ENCODE measurements at places on chromosomes 11 and 22.
A peak's percentile ranks its signal among the peaks of the same experiment; 100 is the strongest.

- no peak for DNase-seq
Measured at GRCh38 chr11:115333949-115334348, 170.3 kb downstream of the CADM1 start.

DNA sequence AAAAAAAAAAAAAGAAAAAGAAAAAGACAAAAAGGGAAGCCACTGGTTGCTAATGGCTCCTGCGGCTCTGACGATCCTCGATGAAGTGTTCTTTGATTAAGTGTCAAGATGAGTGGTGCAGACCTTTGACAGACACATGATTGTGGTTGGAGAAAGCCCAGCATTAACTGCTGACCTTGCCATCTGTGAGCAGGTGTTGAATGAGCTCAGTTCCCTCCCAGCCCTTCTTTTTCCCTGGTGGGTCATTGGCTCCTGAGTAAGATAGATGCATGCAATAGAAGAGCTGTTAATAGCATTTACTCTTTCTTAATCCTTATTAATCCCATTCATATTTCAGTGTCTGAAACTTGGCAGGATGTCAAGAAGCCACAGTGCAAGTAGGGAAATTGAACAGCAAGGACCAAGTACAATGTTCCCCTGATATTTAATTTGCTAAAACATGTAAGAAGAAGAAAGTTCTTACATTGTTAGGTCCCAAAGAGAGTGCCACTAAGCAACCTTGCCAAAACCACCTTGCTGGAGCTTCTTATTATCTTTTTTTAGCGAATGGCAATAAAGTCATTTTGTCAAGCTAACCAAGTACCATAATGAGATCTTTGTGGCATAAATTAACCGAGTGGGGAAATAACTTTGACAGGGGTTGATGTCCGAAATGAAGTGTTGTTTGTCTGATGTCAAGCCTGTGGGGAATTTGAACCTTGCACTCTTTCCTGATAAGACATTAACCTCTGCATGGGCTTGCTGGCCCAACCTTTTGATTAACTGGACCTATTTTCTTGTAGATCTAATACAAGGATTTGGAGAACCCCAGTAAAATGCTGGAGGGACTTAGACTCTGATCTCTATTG is 113.7 kb downstream of the PTPRJ start:
- no peak for DNase-seq

DNA sequence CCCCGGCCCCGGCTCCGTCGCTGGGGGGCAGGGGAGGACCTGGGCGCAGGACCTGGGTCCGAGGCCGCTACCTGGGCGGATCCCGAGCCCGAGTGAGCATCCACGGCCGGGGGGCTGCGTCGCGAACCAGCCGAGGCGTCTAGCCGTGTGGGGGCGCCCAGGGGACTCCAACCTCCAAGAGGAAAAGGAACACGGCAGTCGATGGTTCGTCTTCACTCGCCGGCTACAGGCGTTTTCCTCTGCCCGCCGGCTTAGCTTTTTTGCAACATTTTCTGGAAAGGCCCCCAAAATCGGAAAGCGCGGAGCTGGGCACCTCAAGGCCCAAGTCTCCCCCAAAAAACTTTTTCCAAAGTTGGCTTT is 666 bp downstream of the PDGFB start:
- DNase-seq = no peak

- no peak for DNase-seq
Measured at GRCh38 chr11:35558513-35558912, 33.1 kb upstream of the PAMR1 start.

DNA sequence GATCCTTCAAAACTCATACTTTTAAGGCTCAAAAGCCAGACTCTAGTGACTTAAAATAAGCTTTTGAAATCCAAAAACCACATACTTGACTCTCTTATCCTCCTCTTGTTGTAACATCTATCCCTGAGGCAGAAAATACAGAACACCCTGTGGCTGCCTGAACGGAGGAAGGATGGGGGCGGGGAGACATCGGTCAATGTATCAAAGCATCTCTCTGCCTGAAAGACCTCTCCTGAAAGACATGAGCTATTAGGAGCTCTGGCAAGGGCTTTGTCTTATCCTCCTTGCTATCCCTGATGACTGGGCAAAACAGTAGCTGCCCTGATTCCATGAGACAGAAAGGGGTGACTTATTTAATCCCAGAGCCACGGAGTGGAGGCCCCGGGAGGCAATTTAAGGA is 122.4 kb downstream of the MN1 start:
- DNase-seq = no peak

DNA sequence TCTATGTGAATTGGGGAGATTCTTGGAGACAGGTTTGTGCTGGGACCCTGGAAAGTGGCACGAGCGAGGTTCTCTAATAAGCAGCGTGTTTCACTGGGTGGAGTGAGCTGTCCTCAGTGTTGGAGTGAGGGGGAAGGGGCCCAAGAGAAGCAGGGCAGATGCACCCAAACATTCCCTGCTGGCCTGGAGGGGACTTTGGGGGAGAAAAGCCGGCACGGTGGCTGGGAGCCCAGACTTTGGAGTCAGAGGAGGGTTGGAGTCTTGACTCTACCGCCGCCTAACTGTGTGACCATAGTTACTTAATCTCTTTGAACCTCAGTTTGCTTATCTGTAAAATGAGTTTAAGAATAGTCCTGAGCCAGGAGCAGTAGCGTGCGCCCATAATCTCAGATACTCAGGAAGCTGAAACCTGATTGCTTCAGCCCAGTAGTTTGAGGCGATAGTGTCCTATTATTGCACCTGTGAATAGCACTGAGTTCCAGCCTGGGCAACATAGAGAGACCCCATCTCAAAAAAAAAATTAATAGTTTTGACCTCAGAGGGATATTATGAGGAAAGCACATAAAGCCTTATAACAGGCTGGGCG is 614 bp downstream of the NR1H3 start:
- no peak for DNase-seq

GRCh38 chr22:19806213-19807160 is 45.9 kb downstream of the TBX1 start:
- DNase-seq = no peak

GRCh38 chr11:70176940-70177689 is 26.0 kb upstream of the FADD start:
- DNase-seq = no peak

DNA sequence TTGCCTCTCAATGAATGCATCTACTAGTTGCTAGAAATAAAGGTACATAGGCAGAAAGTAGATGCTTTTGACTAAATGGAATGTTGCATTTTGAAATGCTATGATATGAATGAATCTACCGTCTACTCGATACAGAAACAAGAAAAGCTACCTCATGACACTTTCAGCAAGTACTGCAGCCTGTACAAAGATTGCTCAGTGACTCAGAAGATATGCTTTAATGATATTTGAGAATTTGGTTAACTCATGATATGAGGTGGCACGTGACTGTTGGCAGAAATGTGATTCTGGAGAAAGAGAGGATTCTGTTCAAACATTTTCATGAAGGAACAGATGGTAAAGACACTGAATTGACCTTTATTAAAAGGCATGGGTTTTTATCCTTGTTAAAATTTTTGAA is 76.0 kb downstream of the HSD17B12 start:
- no peak for DNase-seq

DNA sequence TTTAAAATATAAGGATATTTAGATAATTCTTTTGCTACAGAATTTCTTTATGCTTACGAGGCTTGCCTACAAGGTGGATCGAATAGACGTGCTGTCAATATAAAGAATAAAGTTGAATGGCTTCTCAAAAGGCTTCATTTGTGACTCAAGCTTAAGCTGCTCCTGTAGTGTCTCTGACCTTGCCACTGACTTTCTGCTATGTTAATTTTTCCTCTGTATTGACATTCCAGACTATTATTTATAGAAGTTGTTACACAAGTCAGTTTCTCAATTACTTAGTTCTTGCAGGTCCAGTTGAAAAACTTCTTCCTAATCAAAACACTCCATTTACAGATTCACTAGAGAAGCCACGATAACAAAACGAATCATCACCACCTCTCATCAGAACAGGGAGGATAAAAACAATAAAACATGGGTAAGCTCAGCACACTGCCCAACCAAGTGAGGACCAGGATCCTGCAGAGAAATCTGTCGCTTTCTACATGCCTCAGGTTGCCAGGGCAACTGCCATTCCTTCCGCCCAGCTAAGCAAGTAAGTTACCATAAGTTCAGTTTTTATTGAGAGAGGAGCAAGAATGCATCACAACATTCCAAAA is 39.0 kb upstream of the CHKA start:
- DNase-seq = no peak

GRCh38 chr22:20235389-20235991 is 32.6 kb downstream of the RTN4R start:
- DNase-seq = no peak

DNA sequence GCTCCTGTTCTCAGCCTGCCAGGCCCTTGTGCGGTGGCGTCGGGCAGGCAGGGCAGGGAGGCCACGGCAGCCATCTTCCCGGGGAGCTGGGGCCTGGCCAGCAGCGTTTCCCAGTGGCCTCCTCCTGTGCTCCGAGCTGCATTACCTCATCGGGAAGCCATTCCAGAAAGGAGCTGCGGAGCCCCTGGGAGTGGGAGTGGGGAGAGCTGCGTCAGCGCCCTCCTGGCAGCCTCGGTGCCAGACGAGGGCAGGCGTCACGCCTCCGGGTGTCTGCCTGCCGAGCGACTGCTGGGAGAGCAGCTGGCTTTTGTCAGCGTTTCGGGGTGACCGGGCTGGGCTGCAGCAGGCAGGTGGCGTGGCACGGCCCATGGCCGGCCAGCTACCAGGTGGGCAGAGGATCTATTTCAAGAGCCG is 30.9 kb upstream of the WNT7B start:
- DNase-seq = no peak

DNA sequence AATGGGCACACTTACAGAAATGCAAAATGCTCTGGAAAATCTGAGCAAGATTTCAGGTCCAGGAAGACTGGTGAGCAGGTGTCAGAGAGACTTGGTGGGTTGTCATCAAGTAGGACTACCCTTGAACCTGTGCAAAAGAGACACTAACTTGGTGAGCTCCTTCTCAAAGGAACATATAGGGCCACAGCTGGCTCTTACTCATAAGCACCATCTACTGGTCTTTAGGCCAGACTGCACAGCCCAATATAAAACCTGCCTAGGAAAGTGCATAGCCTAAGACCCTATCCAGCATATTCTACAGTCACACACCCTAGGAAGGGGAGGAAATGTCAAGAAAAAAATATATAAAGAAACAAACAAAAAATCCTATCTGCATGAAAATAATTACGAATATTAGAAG is 18.2 kb upstream of the OR10W1 start:
- DNase-seq = no peak

- no peak for DNase-seq
Measured at GRCh38 chr11:31921081-31921480, 110.0 kb upstream of the PAX6 start.

GRCh38 chr11:8933931-8934330 is 1.2 kb upstream of the C11orf16 start:
- DNase-seq = no peak

GRCh38 chr22:39820256-39820655 is 73.3 kb downstream of the ENTHD1 start:
- no peak for DNase-seq

GRCh38 chr11:72294616-72295395 is 50.8 kb upstream of the PHOX2A start:
- DNase-seq = no peak

DNA sequence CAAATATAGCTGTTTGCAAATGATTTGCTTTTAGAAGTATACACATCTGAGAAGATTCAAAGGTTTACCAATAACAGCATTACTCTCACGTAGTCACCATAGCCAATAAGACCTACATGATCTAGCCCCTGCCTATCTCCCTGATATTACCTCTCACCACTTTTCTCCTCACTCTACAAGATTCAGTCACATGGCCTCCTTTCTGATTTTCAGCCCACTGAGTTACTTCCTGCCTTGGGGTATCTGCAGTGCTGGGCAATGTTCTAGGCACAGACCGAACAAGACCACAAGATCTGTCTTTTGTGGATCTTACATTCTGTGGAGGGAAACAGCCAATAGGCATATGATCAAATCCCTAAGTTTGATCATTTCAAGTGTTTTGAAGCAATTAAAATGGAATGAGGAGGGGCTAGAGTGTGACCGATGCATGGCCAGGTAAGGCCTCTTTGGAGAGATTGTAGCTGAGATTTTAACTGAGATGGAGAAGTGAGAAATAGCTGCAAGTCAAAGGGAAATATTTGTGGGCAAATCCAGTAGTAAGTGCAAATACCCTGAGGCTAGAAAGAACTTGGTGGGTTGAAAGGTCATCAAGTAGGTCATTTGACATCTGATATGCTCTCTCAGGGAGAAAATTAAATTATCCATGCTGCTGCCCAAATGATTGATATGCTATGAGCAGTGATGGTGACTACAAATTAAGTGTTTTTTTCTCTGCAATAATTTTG is 43.1 kb downstream of the ARL14EP start:
- DNase-seq = no peak

DNA sequence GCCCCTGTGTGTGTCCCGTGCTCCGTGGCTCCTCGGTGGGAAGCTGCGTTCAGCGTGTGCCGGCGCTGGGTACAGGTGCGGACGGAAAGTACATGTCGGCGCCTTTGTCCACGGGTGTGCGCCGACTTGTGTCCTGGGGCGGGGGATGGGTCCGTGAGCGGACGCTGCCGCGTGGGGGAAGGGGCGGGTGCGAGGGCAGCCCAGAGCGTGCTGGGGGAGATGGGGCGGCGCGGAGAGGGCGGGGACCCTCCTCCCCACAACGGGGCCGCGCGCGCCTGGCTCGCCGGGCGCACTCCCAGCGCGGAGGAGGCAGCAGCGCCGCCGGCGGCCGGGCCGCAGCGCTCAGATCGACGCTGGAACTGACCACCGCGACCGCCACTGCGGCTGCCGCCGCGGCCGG is 33.6 kb upstream of the RELT start:
- peak; percentile 34 for DNase-seq

DNA sequence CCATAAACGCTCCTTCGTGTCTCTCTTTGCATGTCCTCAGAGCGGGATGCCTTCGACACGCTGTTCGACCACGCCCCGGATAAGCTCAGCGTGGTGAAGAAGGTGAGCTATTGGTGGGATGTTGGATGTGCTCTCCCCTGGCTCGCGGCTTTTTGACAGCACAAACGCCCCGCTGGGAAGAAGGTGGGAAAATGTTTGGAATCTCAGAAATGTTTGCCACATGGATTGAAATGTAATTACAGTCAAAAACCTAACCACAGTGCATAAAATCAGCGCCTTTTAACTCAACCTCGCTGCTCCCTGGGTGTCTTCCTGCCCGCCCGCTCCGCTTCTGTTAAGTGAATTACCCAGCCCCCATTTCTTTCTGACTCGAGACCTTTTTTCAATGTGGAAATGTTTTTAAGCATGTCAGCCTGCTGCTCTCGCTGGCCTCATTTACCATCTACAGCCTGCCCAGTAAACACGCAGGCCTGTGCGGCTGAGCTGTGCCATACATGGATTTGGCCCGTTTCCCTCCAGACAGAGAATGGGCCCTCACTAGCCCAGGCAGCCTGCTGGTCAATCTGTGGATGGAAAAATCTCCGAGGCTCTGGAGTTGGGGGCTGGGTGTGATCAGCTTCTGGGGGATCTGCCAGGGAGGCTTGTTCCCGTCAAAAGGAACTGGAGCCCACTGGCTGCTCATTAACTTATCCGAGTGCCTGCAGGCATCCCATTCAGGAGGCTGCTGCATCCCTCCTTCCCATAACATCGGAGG is 32.7 kb upstream of the PARVG start:
- no peak for DNase-seq

- DNase-seq = no peak
Measured at GRCh38 chr11:76307396-76307795, 73.5 kb downstream of the THAP12 start.

GRCh38 chr11:109075976-109076375 is 346.0 kb upstream of the C11orf87 start:
- DNase-seq = no peak

GRCh38 chr11:2398664-2399355 is 1.7 kb upstream of the TSSC4 start:
- DNase-seq = no peak

- no peak for DNase-seq
Measured at GRCh38 chr11:134531327-134532130, 119.5 kb upstream of the B3GAT1 start.

- DNase-seq = no peak
Measured at GRCh38 chr11:117074119-117074518, 24.1 kb downstream of the SIK3 start.

All from progenitor cell of endocrine pancreas (in vitro differentiated cells).